Muscle of leg (tissue), 16 donors: ENCODE measurements at places on chromosomes 7 and 10. TPM values are rescaled to one million over a fixed set of nuclear protein-coding genes. Genes with fewer than 3 reads are reported as not detected.

- no peak for DNase-seq
Measured at GRCh38 chr7:118671149-118671548, 446.6 kb downstream of the ANKRD7 start.

DNA sequence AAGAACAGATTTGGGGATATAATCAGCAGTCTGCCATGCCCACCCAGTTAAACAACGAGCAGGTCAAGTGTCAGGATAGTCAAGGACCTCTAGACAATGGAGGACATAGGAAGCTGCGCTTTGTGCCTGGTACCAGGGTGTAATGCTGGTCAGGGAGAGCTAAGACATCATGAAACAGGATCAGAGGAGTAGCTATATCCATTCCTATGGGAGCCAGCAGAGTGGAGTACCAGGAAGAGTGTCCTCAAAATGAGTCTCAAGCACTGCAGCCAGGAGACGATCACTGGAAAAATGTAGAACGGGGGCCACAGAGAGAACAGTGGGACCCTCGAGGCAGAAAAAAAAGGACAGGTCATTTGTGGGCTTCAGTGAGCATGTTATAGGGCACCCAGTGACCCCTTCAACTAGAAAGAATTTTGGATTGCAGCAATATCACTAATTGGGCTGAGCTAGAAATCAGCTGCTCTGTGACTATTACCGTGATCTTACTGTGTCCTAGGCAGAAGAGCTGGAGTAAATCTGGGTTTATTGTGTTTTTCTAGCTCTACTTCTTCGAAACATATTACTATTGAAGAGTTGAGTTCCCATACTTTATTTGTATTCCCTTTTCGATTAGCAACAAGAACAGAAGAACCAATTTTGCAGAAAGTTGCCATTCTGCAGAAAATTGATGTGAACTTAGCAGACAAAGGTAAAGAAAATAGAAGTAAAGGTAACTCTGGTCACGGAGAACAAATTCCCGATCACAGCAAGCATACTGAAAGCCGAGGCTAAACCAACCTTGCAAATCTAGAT, 319.6 kb downstream of the AHR start:
- DNase-seq, result no peak

DNA sequence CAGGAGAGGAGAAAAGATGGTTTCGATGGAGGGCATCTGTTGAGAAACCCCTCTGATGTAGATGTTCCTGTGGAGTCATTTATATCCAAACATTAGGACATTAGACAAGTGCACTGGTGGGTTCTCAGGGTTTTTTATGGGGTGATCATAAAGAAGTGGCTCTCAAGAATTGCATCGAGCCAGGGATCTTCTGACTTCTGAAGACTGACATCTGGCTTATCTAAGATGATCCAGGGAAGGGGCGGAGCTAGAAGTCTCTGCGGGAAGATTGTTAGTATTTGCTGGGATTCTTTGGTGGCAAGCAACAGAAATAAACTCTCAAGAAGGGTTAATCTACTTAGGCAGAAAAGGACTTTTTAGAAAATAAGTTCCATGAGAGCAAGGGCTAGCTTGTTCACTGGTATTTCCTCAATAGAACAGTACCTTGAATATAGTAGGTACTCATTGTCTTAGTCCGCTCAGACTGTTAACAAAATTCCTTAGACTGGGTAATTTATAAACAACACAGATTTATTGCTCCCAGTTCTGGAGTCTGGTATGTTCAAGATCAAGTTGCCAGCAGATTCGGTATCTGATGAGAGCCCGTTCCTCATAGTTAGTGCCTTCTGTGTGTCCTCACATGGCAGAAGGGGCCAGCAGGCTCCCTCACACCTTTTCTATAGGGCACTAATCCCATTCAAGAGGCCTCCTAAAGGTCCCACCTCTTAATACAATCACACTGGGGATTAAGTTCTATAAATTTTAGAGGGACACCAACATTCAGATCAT, 28.5 kb upstream of the SYPL1 start:
- no peak for DNase-seq

DNA sequence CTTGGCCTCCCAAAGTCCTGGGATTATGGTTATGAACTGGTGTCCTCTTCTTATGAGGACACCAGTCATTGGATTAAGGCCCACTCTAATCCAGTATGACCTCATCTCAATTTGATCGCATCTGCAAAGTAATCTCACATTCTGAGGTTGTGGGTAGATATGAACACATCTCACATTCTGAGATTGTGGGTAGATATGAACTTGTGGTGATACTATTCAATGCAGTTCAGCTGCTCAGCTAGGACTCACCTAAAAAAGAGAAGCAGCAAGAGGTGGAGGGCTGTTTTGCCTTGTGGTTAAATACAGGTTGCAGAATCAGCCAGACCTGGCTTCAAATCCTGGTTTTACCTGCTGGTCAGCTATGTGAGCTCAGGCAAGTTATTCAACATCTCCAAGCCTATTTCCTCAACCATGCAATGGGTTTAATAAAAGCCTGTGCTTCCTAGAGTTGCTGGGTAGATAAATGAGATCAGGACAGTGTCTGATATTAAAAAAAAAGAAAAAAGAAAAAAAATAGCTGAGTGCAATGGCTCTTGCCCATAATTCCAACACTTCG, 8.5 kb upstream of the BAG3 start:
- no peak for DNase-seq

- no peak for DNase-seq
Measured at GRCh38 chr10:125472010-125472607, 210.9 kb downstream of the TEX36 start.

Gene TFR2
- total RNA-seq, result 0.22 TPM

Gene IQUB
- 0.84 TPM for total RNA-seq

Gene SKIDA1
- 2.6 TPM for total RNA-seq
